Hair follicle dermal papilla cell (primary cell): ENCODE measurements at places on chromosomes 12 and 14. TPM values are rescaled to one million over a fixed set of nuclear protein-coding genes. Genes with fewer than 3 reads are reported as not detected.

Gene TAS2R30
- total RNA-seq = 3.6 and 8.8 TPM in 2 replicates

Gene OR6C70
- not detected in 2 replicates for total RNA-seq

Gene C1S
- total RNA-seq = 222 and 306 TPM in 2 replicates

Gene DHH
- not detected in 2 replicates for total RNA-seq

Gene CD9
- 175 and 214 TPM in 2 replicates for total RNA-seq

Gene TOMM20L
- total RNA-seq = not detected in 2 replicates

Gene FAM181A
- not detected in 2 replicates for total RNA-seq
